Activated naive CD4-positive, alpha-beta T cell treated with anti-CD3 and anti-CD28 coated beads, Interleukin-2, amount 50 U/mL, for 72 hours (primary cell): ENCODE measurements at places on chromosomes 4 and X. TPM values are rescaled to one million over a fixed set of nuclear protein-coding genes. Genes with fewer than 3 reads are reported as not detected.

WAS gene
- total RNA-seq: 93.0 TPM

DNA sequence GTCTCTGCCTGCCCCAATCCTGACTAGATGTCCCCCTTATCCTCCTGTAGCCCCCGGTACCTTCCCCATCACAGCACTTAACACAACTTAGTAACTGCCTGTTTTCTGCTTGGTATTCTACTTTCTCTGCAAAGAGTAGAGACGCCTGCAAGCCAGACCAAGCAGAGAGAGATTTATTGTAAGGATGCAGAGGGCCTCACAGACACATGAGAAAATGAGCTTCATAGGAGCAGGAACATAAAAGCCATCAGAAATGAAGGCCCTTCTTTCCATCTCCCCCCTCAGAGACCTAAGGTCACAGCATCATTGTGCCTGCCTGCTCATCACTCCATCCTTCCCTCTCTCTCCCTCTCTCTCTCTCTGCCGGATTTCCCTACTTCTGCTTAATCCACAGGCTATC is 305.7 kb upstream of the NOCT start:
- no peak for DNase-seq

- DNase-seq: no peak
Measured at GRCh38 chrX:124015721-124016120, 54.2 kb downstream of the STAG2 start.

DNA sequence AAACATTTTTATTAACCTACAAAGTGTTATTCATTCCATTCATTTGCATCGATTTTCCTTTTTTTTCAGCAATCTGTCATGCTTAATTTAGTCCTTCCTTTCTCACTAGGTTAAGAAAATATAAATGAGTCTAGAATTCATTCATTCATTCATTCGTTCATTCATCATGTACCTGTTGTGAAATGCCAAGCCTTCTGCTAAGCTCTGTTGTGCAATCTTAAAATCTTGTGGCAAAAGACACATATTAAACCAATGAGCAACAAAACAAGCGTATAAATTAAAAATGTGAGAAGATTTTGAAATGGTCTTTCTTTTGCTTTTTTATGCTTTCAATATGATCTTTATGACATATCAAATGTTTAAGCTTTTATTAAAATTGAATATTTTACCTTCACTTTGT is 88.6 kb upstream of the MAD2L1 start:
- no peak for DNase-seq

GC gene
- total RNA-seq: not detected

DNA sequence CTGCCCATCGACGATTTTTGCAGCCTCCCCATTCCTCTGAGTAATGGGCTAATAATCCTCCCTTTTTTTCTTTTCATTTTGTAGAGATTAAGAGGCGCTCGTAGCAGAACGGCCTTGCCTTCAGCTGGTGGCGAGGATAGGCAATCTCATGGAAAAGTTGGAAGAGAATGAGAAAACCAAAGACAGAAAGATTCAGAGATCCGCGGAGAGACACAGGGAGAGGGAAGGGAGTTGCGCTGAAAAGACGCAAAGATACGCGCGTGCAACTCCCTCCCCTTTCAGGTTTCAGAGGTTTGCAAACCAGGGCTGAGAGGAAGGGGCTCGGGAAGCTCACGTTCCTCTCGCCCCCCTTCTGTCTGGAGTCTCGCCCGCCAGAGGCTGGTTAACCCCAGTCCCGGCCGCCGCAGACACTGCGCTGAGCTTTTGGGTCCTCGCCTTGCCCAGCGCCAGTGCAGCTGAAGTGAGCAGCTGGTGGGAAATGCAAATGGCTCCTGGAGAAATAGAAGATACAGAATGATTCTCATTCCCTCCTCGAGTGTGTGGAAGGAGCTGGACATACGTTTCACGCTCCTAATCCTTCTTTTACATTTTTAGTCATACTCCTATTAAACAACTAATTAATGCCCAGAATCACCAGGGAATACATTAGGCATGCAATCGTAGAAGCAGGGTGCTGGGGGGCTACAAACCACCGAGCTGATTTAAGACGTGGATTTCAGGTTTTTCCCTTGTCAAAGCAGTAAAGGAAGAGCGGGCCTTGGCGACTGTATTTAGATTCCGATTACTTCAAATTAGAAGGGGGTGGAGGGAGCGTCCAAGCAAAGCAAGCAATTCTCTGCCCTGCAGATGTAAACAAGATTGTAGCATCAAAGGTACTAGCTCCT is 16.6 kb upstream of the PITX2 start:
- no peak for DNase-seq

- no peak for DNase-seq
Measured at GRCh38 chrX:56790778-56791177, 61.7 kb downstream of the NBDY start.

- no peak for DNase-seq
Measured at GRCh38 chr4:104385713-104386112, 109.0 kb downstream of the CXXC4 start.

DNA sequence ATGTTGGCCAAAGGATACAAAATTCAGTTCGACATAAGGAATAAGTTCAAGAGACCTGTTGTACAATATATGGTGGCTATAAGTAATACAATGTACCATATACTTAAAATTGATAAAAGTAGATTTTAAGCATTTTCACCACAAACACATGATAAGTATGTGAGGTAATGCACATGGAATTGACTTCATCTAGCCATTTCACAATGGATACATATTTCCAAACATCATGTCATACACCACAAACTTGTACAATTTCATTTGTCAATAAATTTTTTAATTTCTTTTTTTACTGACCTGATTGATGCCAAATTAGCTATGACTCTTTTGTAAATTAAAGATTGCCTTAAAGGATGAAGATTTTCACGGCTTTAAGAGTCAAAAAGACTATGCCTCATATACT is 103.1 kb upstream of the VCX2 start:
- no peak for DNase-seq

CD40LG gene
- 134 TPM for total RNA-seq

MGAT4D gene
- total RNA-seq: not detected

- DNase-seq: no peak
Measured at GRCh38 chr4:3675251-3676115, 90.7 kb upstream of the ADRA2C start.

DNA sequence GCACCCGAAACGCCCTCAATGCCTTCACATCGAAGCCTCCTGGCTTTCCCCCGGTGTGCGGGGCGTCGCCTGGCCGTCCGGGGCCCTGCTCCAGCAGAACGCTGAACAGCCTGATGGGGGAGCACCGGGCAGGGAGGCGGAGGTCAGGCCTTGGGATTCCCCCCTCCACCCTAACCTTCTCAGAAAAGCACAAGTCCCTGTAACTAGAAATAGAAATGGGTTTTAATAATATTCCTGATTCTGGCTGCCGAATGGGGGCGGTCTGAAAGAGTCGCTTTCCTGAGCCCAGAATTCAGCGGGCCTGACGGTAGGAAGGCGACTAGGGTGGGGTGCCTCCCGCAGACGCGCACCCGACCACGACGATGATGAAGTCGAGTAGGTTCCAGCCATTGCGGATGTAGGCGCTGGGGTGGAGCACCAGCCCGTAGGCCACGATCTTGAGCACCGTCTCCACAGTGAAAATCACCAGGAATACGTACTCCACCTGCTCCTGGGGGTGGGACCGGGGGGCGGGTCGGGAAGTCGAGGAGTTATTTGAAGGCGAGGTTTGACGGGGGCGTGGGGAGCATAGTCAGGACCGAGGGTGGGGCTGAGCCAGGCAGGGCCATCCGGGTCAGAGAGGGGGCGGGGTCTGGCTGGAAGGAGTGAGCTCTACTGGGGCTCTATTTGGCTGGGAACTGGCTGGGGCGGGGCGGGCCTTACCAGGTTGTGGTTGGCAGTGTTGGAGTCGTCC is 2.5 kb downstream of the CACNA1F start:
- DNase-seq: peak; percentile 66

SULT1E1 gene
- total RNA-seq: not detected

- DNase-seq: no peak
Measured at GRCh38 chr4:7360806-7361205, 73.9 kb downstream of the PSAPL1 start.

DNA sequence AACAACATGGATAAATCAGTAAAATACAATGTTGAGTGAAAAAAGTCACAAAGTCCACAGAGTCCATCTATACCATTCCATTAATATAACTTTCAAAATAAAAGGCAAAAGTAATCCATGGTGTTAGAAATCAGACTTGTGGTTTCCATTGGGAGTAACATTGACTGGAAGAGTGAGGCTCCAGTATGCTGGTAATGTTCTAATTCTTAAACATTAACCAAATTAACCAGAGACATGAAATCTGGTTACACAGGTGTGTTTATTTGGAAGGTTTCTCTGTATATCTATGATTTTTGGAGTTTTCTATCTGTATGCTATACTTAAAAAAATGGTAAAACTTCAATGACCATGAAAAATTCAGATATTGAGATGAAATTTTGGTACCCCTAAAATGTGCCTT is 42.6 kb downstream of the SULT1B1 start:
- DNase-seq: no peak

DIAPH2 gene
- 8.1 TPM for total RNA-seq

- no peak for DNase-seq
Measured at GRCh38 chr4:175444512-175444911, 367.6 kb downstream of the GPM6A start.

- no peak for DNase-seq
Measured at GRCh38 chr4:107740950-107741701, 21.1 kb upstream of the PAPSS1 start.

BEX2 gene
- 11.9 TPM for total RNA-seq

DNA sequence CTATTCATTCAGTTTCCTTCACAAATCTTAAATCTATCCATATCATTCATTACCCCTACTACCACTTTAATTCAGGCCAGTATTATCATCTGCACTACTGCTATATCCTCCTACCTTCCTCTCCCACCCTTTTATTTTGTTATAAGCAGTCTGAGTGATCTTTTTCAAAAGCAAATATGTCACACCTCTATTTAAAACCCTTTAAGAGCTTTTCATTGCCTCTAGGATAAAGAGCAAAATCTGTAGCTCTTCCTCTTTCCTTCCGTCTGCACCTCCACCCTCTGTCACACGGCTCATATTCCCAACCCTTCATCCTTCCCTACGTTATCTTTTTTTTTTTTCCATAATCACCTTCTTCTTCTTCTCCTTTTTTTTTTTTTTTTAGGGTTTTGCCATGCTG is 60.3 kb upstream of the SMIM10 start:
- DNase-seq: no peak

- no peak for DNase-seq
Measured at GRCh38 chrX:127124871-127125270, 305.3 kb downstream of the PRR32 start.

NSG1 gene
- total RNA-seq: 0.25 TPM

OTUD6A gene
- not detected for total RNA-seq

USP26 gene
- not detected for total RNA-seq

DNA sequence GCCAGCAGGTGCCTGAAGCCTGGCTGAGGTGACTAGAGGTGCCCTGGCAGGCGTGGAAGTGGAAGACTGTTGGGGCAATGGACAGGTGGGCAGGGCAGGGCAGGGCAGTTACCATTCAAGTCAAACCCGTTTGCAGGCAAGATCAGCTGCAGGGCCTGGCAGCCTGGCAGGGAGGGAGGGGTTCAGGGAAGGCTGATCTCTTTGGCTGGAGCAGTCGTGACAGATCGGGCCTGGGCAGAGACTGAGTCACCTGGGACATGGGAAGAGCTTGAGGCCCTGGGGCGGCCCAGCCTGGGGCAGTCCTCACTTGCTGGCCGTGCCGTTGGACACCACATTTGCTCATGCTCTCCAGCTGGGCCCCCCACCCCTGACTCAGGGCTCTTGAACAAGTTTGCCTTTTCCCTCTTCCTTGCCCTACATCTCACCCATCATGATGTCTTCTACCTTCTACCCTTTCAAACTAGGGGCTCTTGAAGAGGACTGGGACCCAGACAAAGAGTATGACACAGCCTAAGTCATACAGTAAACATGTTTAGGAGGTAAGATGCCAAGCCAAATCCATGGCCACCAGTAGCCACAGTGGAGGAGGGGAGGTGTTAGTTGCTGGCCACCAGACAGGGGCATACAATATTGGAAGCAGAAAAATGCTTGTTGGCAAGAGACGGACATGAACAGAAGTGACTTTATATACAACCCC is 2.0 kb upstream of the ZNF185 start:
- peak; percentile 4 for DNase-seq

- DNase-seq: no peak
Measured at GRCh38 chr4:184265546-184266351, 48.1 kb upstream of the ENPP6 start.

DNA sequence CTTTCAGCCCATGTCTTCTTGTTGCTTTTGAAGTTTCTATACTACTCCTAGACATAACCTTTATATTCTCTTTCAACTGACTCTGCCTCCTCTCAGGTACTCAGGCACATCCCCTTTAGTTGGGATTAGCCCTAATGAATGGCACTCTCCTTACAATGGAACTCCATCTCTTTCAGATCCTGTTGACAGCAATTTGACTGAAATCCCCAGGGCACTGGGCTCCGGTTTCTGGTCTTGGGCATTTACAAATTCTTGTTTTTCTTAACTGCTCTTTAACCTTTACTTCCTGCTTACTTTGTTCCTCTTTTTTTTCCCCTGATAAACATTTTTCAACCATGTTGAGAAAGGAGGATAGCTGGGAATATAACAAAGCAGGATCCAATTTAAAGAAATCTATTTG is 68.9 kb downstream of the ENOX2 start:
- DNase-seq: no peak

ZMYM3 gene
- total RNA-seq: 32.5 TPM

DNA sequence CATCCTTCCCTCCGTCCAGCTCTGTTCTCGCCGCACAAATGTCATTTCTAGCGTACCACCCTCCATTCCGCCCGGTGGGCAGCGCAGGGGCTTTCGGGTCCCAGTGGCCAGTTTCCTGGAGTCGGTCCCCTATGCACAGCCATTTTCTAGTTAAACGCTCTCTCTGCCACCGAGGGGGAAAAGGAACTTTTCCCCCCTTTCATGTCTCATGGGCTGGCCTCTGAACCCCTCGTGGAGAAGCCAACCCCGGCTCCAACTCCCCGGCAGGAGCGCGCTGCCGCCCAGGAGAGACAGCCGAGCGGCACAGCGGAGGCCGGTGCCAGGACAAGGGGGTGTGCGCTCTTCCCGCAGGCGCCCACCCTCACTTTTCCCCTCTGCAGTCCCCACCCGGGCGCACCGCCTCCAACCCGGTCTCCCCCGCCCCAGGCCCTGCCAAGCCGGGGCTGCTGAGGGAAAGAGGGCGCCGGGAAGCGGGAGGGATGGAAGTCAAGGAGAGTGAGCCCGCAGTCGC is 662 bp downstream of the APBB2 start:
- no peak for DNase-seq

DNA sequence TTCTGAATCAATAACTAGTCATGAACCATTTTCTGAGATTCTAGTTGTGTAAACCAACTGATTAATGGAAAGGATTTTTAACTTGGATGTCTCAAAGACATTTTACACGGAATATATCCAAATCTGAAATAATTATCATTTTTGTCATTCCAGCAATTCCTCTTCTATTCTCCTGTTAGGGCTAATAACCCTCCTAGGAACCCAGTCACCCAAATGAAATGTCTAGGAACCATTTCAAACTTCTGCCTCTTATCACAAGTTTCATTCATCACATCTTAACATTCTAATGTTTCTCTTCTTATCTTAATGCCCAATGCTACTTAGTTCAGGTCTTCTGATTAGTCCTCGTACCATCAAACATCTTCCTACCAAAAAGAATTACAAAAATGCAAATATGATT is 639.8 kb downstream of the DMD start:
- no peak for DNase-seq

- DNase-seq: no peak
Measured at GRCh38 chrX:38968344-38969216, 167.3 kb downstream of the MID1IP1 start.
